ENCODE measurements at places on chromosomes 16 and 17.
A peak's percentile ranks its signal among the peaks of the same experiment; 100 is the strongest.

- DNase-seq = peak; percentile 80
These were observed 617 bp downstream of the PAFAH1B1 start for GRCh38 chr17:2593821-2594721.

- no peak for DNase-seq
These were observed 346.0 kb downstream of the GRIN2A start for GRCh38 chr16:9836118-9836736.

DNA sequence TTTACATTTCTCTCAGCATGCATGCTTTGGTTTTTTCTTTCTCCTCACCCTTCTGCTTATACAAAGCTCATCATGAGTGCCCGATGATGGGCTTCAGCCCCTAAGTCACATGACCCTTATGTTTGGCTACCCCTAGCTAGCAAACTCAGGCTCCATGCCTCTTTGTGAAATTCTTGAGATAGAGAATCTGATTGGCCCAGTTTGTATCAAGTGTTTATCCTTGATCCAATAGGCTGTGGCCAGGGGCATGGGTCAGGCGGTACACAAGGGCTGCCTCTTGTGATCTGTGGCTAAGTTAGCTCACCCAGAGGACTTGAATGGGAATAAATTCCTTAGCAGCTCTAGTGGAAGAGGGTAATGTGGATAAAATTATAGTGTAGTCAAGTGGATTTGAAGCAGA is 11.5 kb upstream of the TOX3 start:
- DNase-seq = no peak

DNA sequence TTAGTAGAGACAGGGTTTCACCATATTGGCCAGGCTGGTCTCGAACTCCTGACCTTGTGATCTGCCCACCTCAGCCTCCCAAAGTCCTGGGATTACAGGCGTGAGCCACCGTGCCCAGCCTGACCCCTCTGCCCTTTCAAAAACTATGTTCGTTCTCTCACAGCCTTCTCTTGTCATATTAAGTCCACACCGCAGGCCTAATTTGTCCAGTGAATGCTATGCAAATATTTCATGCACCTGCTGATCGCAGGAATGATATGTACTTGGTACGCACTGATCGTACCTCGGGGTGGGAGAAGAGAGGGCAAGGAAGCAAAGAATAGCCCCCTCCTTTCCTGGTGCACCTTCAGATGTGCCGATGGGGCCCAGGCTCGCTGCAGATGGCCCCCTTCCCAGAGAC is 3.0 kb upstream of the BIRC5 start:
- no peak for DNase-seq

- no peak for DNase-seq
These were observed 9.5 kb downstream of the DOK4 start for GRCh38 chr16:57476546-57477410.

DNA sequence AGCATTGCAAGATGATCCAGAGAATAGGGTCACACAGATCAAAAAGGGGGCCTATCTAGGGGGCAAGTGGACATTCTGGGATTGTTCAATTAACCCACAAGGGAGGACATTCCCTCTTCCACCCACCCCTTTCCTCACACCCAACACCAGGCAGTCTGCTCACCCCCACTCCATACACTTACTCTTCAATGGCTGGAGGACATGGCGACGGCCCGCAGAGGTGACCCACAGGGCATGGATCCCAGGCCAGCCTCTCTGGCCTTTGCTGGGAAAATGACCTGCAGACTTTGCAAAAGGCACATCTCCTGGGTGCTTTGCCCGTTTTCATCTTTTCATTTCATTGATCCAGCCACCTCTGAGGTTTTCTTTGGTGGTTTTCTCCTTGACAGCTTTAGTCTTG is 1.7 kb upstream of the CACNG5 start:
- no peak for DNase-seq

- DNase-seq = no peak
These were observed 4.2 kb downstream of the CMTM4 start for GRCh38 chr16:66692341-66692740.

DNA sequence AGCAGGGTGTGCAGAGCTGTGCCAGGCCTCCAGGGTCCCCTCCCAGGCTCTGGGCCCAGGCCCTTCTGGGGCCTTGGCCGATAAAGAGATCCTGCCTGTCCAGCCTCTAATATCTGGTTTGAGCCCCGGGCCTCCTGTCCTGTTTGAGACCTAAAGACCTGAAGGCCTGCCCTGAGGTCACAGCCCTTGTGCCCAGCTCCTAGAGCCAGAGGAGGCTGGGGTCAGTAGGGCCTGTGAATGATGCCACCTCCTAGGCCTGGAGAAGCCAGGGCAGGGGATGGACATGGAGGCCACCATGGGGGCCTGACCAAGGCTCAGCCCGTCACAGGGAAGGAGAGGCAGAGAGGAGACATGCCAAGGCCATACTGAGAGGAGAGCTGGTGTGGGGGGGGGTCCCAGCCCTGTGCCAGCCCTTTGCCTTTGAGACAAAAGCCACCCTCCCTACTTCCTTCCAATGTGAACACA is 7.4 kb downstream of the KCNH6 start:
- DNase-seq = no peak

- no peak for DNase-seq
These were observed 13.5 kb upstream of the LYRM9 start for GRCh38 chr17:27906623-27907022.

DNA sequence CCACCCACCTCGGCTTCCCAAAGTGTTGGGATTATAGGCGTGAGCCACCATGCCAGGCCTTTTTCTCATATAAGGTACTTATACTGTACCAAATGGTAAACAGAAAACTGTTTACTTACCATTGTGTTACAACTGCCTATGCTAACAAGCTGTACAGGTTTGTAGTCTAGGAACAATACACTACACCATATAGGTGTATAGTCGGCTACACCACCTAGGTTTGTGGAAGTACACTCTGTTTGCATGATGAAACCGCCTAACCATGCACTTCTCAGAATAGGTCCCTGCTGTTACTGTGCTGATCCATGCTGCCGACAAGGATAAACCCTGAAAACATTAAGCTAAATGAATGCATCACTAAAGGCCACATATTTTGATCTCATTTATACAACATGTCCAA is 18.9 kb downstream of the DNAJA2 start:
- no peak for DNase-seq

DNA sequence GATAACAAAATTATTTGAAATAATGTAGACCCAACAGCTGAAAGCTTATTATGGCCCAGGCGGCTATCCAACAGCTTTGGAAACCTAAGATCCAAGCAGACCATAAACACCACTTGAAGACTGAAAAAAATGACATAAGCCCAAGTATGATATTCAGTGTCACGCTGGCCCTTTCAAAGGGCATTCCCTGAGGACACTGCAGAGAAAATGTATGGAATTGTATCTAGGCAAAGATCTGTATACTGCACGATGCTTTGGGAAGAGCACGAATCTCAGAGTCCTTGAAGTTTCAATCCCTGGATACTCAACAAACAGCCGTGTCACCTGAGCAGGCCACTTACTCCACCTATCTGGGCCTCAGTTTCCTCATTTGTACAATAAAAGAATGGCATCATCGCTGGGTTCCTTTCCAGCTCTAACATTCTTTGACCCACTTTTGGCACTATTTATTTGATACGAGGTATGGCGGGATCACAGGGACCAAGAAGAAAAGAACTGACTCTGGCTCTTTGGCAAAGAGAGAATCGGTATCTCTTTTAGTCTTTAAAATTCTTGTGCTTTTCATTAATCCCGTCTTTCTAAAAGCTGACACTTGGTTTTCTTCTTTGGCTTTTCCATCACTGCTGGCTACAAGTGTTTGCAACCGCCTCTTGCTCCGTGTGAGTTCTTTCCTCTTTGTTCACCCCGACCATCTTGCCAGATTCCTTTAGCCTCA is 1.2 kb downstream of the STAT5B start:
- DNase-seq = no peak

DNA sequence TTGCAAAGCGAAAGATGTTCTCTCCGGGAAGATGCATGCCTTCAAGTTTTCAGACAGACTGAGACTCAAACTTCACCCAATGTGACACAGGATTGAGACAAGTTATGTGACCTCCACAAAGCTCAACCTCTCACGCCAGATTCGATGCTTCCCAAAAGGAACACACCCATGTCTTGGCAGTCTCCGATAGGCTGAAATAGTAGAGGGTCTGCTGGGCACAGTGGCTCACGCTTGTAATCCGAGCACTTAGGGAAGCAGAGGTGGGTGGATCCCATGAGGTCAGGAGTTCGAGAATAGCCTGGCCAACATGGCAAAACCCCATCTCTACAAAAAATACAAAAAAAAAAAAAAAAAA is 22.1 kb downstream of the ZFHX3 start:
- DNase-seq = no peak

DNA sequence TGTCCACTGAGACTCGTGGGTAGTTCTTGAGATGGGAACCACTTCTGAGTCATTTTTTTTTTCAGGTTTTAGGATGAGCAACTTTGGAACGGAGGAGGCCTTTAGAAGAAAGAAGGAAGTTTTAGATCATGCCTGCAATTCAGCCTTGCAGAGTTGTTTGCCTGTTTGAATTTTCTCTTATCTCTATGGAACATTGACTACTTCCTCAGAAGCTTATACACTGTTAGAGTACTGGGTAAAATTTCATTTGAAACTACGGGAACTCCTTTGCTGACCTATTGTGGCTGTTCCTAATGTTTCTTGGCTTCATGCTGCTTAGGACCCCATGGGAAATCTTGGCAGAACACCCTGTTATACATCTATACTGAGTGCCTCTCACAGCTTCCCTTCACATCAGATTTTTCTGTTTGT is 70.8 kb downstream of the MAP2K6 start:
- no peak for DNase-seq
